ENCODE measurements at places on chromosomes 4 and X.
A peak's percentile ranks its signal among the peaks of the same experiment; 100 is the strongest.

DNA sequence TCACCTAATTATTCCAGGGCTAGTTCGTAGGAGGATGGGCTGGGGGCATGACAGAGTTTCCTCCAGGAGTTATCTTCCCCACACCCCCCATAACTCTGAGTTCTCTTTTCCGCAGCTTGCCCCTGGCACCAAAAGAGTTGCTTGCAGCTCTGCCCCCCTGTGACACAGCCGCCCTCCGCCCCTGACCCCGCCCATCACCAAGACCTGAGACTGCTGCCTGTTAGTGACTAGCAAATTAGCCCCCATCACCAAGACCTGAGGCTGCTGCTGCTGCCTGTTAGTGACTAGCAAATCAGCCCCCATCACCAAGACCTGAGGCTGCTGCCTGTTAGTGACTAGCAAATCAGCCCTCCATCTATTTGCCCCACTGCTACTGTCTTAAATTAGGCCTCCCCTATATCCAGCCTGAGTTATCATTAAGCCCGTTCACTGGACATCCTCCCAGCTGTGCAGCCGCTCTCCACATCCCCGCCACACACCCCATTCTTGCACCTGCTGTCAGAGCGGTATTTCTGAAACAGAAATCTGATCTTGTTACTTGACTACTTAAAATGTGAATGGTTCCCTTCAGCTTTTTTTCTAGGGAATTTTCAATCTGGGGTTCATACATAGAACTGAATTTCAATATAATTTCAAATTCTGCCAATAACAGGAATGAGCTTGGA, 1.5 kb upstream of the PAPSS1 start:
- DNase-seq: peak; percentile 67

- no peak for DNase-seq
Measured at GRCh38 chr4:89469930-89470375, 162.4 kb upstream of the GPRIN3 start.

DNA sequence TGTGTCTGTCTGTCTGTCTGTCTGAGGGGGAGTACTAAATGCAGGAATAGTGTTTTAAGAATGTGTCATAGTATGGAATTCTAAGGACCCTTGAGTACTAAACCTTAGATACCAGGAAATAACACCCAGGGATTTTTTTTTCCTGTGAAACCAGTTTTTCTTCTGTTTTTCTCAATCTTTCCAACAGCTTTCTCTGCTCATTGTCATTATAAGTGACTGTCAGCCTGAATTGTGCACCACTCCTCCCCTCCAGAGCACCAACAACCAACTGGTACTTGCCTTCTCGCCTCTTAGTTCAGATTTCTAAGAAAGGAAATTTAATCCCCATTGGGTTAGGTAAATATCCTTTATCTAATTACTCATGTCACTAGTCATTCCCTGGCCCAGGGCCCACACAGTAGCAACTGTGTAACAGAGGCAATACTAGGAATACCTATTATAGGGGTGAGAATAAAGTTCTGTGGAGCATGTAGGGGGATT, 320.6 kb downstream of the ADGRL3 start:
- no peak for DNase-seq

DNA sequence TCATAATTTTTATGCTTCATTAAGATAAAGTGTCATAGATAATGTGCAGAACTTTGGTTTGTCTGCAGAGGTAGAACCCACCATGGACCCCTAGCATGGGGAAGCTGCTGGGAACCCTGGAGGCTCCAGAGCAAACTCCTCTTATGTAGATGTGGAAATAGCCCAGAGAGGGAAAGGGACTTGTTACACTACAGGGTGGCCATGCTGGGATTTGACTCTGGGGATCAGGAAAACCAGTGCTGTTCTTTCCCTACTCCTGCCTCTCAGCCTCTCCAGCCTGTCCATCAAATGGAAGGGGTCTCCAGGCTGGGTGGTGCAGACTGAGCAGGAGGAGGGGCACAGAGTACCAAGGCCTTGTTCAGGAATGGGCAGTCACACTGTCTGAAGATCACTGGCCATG, 54.2 kb downstream of the MSX1 start:
- DNase-seq: no peak

GRCh38 chr4:32607978-32608377, 1887.8 kb downstream of the PCDH7 start:
- no peak for DNase-seq

DNA sequence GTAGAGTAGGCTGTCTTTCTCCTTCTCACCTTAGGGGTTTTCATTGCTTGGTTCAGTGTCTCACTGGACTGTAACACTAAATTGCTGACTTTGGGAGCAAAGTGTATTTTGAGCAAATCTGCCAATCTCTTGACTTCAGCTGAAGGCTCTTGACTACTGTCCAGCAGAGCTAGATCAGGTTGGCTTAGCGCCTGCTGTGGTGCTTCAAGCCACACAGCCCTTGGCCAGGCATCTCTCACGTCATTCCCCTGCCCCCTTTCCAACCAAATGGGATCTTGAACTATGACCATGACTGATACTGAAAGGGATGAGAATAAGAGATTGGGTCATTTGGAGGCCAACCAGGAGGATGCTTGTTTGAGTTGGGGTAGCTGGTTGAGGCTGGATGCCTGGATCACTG, 4.8 kb downstream of the SLC16A2 start:
- DNase-seq: no peak

GRCh38 chr4:94813221-94813620, 55.5 kb downstream of the BMPR1B start:
- no peak for DNase-seq

GRCh38 chr4:147733716-147734344, 1.9 kb downstream of the ARHGAP10 start:
- DNase-seq: no peak

- DNase-seq: no peak
Measured at GRCh38 chrX:15906041-15906943, 51.7 kb upstream of the AP1S2 start.

- DNase-seq: no peak
Measured at GRCh38 chrX:13685126-13685763, 3.7 kb upstream of the RAB9A start.
